A172 (cell line): ENCODE measurements at places on chromosomes 4 and X. TPM values are rescaled to one million over a fixed set of nuclear protein-coding genes. Genes with fewer than 3 reads are reported as not detected.

- no peak for DNase-seq
Measured at GRCh38 chr4:95213366-95213765, 335.4 kb downstream of the UNC5C start.

The ARHGAP4 gene
- 1.3 and 5.3 TPM in 2 replicates for total RNA-seq

The UTP14A gene
- 15.8 and 16.1 TPM in 2 replicates for total RNA-seq

DNA sequence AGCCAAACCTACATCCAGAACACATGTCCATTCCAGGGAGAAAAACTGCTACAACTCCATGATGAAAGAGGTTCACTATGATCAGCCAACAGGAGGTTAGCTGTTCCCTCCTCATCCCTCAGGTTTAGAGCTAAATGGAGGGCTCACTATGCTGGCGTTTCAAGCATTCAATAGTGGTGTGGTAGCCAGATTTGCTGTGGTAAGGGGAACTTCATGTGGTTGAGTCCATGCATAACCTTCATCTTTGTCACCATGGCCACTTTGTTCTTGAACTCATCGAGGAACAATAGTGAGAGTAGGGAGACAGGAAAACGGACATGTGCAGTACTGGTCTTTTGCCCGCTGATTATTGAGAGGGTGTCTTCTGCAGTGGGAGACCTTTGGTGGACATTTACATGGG lies 33.8 kb downstream of the ALPK1 start:
- no peak for DNase-seq

DNA sequence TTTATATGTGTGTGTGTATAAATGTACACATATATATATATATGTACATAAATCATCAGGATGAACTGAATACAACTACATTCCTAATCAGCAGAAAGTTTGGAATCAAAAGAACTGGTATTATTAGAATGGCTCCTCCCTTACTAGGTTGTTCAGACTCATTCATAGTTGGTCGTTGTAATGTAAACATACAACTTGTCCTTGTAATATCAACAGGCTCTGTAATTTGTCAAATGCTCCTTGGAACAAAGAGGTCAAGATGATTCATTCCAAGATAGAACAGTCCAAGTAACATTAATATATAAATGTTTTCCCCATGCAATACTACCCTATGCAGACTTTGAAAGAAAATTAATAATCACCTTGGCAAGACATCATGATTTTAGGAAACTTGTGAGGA lies 351.4 kb upstream of the SMIM31 start:
- DNase-seq, result no peak

DNA sequence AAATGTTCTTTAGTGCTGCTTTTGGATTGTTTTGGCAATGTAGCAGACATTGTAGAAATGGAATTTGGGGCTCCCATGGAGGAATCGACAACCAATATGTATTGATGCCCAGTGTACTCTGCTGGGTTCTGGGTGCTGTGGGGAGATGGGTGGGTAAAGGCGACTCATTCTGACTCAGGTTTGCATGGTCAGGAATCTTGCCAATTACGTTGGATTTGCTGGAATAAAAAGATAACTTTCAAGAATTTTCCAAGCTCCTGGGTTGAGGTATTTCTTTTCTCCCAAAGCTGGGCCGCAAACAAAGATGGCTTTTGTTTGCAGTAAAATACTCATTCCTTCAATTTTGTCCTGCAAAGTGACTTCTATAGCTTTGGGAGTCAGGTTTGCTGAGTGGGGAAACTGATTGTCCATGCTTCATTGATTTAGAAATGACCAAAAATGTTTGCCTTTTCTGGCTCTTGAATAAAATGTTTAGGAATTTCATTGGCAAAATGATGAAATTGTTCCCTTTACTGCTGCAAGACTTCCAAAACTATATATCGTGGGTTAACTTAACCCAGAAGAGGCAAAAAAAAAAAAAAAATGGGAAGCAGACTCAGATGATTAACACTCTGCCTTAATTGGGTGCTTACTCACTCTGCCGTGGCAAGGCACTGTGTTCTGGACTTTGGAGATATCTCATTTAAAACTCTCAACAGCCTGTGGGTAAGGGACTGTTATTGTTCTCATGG lies 57.0 kb downstream of the RTL9 start:
- no peak for DNase-seq

The FGD1 gene
- 11.2 and 12.0 TPM in 2 replicates for total RNA-seq
